GM13977 (cell line): ENCODE measurements at places on chromosomes 16 and 17.
A peak's percentile ranks its signal among the peaks of the same experiment; 100 is the strongest.

DNA sequence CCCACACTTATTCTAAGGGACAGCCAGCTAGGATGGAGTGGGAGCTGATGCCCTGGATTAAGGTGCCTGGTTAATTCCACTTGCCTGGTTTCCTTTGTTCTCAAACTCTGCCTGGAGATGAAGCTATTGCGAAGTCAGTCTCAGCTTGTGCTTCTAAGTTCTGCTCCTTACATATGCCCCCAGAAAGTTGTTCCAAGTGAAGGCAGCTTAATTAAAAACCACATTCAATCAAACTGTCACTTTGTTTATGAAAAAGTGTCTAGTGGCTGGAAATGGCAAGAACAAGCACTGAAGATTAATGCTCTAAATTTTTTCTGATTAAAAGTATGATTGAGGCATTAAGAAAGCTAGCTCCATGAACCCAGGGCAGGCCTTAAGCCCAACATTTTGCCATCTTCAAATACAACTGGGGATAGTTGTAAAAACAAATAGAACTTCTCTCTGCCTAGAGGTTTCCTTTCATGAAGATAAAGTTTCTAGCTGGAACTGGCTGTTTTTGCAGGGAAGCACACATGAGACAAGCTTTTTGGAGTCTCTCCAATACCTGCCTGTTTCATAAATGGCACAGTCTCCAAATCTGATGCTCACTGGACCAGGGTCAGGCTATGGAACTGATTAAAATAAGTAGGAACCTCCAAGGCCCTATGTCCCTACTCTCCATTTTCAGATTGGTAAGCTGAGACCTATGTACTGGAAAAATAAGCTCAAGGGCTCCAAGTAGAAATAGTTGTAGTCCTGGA lies 100.9 kb downstream of the GRIN2A start:
- DNase-seq = no peak

GRCh38 chr17:72409405-72410002 lies 288.7 kb downstream of the SOX9 start:
- no peak for DNase-seq

DNA sequence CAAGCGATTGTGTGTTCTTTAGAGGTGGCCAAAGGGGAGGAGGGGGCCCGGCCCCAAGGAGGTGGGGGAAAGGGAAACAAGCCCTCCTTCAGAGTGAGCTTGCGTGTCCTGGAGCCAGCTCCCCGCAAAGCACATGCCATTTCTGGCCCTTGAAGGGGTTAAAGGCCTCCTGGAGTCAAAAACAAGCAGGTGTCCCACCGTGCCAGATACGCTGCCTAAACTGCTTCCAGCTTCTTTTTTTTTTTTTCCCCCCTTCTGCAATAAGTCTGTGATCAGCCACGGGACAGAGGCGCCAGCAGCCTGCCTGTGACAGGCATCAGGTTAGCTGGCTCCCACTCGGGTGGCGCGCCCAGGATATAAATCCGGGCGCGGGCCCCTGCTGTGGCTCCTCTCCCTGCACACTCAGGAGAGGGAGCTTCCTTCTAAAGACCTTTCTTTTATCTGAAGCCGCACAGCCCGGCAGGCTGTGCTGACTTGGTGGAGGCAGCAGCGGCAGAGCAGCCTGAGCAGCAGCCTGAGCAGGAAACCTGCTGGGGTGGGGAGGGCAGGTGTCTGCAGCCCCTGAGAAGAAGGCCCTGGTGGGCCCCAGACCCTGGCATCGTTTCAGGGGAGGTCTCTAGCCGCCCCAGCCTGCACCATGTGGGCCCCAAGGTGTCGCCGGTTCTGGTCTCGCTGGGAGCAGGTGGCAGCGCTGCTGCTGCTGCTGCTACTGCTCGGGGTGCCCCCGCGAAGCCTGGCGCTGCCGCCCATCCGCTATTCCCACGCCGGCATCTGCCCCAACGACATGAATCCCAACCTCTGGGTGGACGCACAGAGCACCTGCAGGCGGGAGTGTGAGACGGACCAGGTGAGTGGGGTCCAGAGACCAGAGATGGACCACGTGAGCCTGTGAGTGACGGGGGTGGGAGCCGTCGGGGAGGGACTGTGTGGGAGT lies at the start of gene WFIKKN2:
Gene WFIKKN2, plus strand, starts transcription at position 286 of the 934 bp plus-strand sequence. Its CDS starts 352 bp downstream, at position 638.
- peak; percentile 31 for DNase-seq

DNA sequence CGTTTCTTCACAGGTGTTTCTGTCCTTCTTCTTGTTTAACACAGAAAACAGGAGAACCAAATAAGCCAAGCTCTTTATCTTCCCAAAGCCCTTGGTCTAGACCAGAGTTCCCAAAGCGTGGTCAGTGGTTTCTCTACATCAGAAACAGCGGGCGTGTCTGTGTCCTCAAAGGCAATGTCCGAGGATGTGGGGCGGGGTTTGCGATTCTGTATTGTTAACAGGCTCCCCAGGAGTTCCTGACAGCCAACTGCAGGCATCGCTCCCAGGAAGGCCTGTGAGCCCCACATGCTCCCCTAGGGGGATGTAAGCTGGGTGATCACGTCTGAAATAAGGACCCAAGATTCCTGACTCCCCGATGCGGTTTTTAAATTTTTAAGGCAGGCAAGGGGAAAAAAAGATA lies 28.4 kb upstream of the SLC25A19 start:
- DNase-seq = no peak

- DNase-seq = peak; percentile 82
These were observed 428 bp upstream of the ANTKMT start for GRCh38 chr16:720447-720989.

DNA sequence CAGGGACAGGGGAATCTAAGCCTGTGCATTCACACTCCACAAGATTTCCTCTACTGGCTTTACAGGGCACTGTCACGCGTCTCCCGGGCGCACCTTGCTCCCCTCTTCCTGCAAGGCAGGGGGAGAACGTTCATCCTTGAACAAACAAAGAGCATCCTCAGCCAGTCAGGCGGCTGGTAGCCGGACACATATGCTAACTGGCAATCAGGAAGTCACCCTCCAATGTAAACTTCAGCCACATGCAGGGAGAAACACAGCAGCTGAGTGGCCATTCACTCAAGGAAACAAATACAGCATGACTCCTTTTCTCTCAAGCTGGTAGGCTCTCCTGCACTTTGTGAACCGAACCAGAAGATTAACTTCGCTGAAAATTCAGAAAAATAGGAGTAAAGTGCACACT lies 10.8 kb upstream of the HSBP1 start:
- no peak for DNase-seq

GRCh38 chr16:70749006-70749678 lies 51.8 kb downstream of the VAC14 start:
- DNase-seq = no peak

- DNase-seq = no peak
These were observed 39.2 kb downstream of the MPRIP start for GRCh38 chr17:17081304-17081940.

DNA sequence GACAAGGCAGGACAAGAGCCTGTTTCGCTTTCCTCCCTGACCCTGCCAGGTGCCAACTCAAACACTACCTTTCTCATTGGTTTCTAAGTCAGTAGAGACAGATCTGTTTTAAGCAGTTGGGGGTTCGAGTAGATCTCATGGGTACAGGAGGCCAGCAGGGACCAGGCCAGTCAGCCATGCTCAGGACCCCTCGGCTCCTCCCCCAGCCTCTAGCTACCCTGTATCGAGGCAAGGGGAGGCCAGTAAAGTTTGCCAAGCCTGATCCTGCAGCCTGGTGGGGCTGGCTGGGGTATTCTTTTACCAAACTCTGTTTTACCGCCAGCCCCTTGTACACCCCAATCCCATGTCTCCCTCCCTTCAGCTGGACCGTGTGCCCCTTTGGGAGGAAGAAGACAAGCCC lies 26.6 kb downstream of the OR1D5 start:
- DNase-seq = no peak

GRCh38 chr17:28475151-28475900 lies 1.9 kb downstream of the SLC13A2 start:
- DNase-seq = no peak

DNA sequence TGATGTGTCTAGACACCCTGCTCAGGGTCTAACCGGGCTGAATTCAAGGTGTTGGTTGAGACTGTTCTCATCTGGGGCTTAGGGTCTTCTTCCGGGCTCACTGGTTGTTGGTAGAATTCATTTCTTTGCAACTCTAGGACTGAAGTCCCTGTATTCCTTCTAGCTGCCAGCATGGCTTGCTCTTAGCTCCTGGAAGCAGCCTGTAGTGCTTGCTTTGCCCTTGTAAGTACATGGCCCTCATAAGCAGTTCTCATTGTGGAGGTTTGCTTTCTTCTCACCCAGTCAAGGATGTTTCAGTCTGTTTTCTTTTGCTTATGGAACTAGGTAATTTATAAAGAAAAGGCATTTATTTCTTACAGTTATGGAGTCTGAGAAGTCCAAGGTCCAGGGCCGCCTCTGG lies 26.3 kb downstream of the COX10 start:
- DNase-seq = no peak

DNA sequence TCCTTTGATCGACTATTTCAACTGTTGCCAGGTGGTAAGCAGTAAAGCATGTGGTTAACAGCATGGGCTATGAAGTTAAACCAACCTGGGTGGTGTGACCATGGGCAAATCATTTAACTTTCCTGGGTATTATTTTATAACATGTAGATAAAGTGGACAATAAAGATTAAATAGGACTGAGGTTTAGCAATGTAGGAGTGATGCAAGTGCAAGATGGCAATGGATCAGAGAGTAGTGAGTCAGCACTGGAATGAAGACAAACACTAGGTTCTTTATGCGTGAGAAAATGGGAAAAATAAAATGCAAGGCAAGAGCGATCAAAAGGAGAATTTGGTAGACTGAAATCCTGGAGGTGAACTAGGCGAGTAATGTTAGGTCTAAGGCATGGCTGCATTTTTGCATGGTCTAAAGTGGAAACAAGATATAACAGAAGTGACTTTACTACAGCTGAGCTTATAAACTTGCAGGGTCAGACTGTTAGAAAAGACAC lies 222.4 kb upstream of the AXIN2 start:
- DNase-seq = no peak

GRCh38 chr17:66146394-66146793 lies 45.5 kb downstream of the CEP112 start:
- no peak for DNase-seq

DNA sequence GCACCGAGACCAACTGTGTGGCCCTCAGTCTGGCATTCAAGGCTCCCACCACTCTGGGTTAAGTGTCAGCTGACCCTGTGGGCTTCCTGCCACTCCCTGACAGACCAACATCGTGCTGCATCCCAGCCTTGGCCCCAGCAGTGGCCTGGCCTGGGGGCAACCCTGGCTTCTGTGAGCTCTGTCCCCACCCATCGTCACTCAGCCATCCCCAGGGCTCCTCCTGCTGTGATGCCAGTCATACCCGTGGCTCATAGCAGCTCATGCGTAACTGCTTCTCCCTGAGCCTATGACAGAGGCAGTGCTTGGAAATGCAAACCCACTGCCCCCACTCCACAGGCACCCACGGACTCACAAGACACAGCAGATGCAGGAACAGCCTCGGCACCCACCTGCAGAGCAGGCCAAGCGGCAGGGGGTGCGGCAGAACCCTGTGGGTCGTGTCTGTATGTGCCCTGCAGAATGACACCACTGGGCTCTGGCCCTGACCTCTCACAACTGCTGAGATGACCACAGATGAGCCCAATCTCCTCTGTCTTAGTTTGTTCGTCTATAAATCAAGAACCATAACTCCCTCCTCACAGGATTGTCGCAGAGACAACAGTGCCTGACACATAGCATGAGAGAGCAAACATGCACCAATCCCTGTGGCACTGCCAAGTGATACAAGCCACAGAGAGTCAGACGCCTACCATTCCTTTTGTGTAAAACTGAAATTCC lies 26.6 kb downstream of the PIEZO1 start:
- DNase-seq = no peak

DNA sequence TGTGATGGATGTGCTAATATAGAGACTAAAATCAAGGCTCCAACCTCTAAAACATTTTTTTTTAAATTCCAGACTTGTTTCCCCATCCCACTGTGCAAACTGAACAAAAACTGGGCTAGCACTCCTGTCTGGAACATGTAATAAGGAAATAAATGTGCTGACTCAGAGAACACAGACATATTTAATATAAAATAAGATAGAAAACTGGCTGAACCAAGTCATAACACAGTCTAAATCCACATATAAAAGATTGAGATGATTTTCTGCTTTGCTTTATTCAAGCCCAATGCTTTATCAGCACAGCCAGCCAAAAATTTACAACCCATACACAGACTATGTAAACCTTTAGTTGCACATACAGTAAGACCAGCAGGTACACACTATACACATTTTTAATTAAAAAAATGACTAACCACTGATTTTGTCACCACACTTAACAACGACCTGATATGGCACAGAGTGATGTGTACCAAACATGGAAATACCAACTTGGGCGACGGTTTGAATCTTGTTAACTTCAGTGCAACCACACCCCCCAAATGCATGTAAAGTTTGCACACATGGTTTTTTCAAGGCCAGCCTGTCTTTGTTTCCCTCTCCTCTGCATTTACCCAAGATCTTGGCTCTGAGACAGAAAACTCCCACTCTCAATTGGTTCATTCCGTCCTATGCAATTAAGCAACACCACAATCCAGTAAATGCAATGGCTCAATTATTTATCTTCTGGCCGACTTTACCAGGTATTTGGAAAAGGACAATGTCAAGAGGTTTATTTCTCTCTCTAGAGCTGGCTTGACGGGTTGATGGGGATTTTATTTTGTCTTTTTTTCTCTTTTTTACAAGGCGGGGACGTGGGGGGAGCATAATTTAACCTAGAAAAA lies 1.2 kb downstream of the STAT3 start:
- DNase-seq = no peak

- DNase-seq = peak; percentile 35
These were observed 1.3 kb downstream of the C17orf58 start for GRCh38 chr17:67994817-67995569.

- DNase-seq = no peak
These were observed at the start of gene ALOXE3 for GRCh38 chr17:8117980-8118768. TSS of gene ALOXE3 (minus strand) at chr17:8118514. CDS start at chr17:8117990, 524 bp downstream.

DNA sequence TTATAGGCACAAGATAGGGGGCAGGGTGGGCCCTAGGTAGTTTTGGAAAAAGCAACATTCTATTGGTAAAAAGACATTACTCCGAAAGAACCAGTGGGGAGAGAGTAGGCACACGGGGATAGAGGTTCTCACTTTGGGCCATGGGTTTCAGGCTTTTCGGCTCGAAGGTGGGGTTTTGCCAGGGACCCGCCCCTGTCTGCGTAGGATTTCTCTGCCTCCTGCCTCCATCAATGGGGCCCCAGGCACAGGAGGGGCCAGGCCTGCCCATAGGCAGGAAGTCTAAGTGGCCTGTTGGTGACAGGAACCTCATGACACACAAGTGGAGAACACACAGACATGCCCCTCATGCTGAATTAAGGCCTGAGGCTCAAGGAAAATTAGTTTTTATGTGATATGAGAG lies 57.5 kb downstream of the RNF213 start:
- DNase-seq = no peak

GRCh38 chr17:37516127-37516571 lies 26.5 kb downstream of the DUSP14 start:
- no peak for DNase-seq

DNA sequence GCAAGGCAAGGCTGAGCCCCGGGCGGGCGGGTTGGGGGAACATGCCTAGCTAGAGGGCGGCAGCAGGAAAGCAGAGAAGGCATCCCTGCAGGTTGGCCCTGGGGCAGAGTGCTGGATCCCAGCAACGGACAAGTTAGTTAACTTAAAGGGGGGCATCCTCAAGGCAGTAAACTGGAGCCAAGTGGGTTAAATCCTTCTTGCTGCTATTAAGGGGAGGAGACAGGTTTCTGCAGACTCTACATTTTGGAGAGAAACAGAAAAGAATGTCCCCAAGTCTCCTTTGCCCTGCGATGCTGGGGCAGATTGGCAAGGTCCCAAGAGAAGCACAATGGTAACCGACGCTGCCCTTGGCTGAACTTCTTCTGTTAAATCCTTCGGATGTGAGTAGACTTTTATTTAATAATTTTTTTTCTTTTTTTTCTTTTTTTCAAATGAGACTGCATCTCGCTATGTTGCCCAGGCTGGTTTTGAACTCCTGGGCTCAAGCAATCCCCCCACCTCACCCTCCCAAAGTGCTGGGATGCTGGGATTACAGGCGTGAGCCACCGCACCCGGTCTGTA lies 14.0 kb downstream of the ATP5PD start:
- no peak for DNase-seq
